ENCODE measurements at places on chromosomes 11 and 22.

- DNase-seq, result no peak
Observed at GRCh38 chr11:131278472-131278871, 91.9 kb upstream of the NTM start.

- no peak for DNase-seq
Observed at GRCh38 chr22:46088541-46089311, 61.6 kb upstream of the PPARA start.

DNA sequence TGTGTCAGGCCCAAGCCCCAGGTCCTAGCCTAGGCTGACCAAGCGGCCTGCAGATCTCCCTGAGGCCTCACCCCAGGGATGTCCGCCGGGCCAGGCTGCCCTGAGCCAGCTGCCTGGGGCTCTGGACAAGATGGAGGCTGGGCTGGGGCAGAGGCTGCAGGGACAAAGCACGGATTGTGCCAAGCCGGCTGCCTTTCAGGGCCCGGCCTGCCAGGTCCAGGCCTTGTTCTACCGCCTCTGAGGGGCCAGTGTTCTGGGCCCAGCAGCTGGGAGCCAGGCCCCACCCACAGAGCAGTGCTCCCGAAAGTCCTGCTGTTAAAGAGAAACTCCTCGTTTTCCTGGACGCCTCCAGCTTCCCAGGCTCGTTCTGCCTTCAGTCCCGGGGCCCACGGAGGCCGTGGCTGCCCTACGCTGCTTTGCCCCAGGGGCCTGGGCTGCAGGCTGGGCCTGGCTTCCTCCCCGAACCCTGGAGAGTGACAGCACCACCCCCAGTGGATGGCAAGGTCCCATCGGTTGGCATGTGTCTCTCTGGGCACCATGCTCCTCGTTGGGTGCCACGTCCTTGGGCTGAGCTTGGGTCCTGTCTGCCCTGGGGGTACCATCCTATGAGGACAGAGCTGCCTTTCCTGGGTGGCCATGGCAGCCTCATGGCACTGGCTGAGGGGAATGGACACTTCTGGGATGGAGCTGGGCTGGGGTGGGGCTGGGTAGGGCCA, 7.6 kb downstream of the BRSK2 start:
- DNase-seq, result no peak

DNA sequence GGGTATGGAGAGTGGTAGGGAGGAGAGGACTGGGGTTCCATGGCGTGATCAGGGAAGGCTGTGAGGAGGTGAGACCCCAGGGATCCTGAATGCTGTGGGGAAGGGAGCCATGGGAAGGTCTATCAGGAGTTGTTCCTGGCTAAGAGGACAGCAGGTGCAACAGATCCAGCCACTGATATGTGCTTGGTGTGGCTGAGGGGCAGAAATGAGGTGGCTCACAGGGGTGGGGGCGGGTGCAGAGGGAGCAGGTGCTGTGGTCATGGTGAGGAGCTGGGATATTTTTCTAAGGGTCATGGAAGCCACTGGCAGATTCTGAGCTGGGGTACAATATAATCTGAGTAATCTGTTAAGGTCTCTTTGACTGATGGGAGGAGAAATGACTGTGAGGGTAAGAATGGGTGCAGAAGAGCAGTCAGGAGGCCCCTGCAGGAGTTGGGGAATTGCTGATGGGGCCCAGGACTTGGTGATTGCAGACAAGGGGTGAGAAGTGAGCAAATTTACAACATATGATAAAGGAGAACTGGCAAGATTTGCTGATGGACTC, 31.3 kb upstream of the DMC1 start:
- DNase-seq, result no peak

GRCh38 chr11:9972989-9973388, 309.1 kb downstream of the SWAP70 start:
- DNase-seq, result peak; percentile 72

DNA sequence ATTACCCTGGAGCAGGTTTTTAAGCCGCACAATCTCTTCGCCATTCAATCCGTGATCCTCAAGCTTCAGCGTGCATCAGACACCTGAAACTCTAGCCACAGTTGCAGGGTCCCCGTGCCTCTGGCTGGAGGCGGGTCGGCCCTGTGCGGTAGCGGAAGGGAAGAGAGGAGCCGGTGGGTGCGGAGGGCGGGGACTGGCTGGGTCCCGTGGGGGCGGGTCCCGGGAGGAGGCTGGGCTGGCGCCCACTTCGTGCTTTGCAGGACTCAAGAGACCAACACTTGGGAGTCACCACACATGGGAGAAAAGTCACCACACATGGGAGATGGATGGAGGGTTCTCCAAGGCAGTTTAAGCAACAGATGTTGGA, 772 bp downstream of the C22orf15 start:
- DNase-seq, result no peak

DNA sequence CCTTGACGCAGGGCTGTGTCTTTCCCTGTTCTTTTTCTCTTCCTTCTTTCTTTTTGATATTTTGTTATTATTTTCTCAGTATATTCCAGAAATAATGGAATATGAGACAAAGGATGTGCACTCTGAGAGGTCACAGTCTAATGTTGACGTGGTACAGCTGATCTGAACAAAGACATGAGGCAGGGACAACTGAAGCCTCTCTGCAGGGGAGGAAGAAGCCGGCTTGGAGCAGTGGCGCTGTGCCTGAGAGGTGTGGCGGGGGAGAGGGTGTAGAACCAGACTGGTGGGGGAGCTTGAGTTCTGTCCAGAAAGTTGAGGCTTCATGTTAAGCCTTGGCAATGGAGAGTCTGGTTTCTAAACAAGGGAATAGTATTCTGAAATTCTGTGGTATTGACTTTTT, 34.7 kb downstream of the ADAMTS15 start:
- DNase-seq, result no peak

DNA sequence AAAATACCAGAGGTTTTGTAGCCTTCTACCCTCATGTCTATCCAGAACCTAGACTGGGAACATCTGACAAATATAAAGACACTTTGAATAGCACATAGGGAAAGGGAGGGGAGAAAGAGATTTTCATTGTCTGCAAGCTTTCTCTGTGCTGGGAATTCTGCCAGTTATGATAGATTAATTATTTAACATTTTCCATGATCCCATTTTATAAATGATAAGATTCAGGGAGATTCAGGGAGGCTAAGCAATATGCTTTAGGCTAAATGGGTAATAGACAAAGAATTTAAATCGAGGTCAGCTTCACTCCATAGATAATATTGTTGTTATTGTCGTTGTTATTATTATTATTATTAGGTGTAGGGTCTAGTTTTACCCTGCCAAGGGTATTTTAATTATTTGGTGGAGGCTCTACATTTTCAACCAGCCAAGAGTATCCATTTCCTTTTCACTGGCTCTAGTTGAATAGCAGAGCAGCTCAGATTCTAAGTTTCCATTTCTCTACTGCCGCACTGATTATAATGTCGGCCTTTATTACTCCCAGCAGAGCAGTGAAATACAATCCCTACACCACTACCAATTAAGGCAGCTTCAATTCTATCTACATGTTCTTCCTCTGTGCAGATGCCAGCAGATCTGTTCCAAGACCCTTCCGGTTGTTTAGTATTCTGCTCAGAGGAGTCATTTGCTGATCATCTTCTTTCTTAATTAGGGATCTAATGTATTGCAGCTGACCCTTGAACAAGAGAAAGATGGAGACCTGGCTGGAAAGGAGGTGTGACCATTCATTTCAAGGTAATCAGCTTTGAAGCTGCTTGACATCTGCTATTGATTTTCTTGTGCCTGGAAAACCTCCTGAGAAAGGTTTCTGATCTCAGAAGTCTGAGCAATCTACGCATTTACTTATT, 23.8 kb upstream of the SYN3 start:
- DNase-seq, result no peak

GRCh38 chr11:76824980-76825725, 35.6 kb upstream of the ACER3 start:
- DNase-seq, result no peak

DNA sequence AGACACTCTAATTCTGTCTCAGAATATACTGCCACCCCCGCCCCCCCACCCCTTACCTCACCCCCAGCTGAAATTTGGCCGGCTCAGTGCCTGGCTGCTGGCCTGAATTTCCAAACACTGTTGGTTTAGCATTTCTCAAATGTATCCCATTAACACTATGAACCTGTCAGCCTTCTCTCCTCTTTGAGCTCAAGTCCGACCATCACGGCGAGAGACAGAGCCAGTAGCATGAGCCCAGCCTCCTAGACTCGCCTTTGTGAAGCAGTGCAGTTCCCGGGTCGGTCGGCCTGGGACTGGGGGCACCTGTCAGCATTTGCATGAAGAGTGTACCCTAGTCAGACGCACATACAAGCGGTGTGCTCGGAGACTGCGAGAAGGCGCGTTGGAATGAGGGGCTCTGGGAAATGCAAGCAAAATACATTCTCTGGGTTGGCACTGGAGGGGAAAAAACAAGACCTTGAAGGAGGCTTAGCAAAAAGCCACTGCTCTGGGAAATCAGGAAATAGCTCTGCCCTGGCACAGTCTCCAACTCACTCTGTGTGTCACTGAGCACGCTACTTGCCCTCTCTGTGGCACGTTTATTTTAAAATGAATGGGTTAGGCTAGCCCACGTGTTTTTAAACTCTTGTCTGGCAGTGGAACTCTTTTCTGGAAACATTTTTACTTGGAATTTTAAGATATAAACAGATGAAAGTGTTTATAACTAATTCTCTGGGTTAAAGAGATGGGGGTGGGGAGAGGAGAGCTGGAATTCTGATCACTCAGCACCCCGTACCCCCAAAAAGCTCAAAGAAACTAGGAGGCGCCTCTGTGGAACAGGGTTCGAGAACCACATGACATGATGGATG, 108.3 kb downstream of the TIMP3 start:
- DNase-seq, result no peak

DNA sequence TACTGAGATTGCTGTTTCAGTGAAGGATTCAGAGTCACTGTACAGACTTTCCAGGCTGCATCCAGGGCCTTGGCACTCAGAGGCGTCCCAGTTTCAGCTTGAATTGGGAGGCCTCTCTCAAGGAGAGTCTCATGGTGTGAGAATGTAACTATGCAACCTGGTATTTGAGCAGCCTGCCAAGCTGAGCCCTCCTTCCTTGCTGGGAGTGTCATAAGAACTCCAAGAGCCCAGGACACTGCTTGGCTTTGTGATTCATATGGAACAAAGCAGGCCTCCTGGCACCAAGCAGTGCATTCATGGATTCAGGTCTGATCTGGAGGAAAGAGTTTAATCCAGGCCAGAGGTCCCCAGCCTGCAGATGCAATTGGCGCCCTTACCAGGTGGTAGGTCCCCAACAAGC, 171.7 kb downstream of the DBX1 start:
- no peak for DNase-seq

DNA sequence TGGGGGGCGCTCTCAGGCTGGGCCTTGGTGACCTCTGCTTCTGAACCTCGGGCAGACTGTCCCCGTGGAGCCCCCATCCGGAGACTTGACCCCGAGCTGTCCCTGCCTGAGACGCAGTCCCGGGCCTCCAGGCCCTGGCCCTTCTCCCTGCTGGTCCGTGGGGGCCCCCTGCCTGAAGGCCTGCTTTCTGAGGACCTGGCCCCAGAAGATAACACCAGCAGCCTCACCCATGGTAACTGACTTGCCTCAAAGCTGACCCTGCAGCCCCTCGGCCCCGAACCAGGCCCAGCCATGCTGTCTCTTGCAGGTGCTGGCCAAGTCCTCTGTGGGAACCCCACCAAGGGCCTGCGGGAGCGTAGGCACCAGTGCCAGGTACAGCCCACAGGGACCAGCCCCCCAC, 8.9 kb downstream of the LMNTD2 start:
- no peak for DNase-seq

DNA sequence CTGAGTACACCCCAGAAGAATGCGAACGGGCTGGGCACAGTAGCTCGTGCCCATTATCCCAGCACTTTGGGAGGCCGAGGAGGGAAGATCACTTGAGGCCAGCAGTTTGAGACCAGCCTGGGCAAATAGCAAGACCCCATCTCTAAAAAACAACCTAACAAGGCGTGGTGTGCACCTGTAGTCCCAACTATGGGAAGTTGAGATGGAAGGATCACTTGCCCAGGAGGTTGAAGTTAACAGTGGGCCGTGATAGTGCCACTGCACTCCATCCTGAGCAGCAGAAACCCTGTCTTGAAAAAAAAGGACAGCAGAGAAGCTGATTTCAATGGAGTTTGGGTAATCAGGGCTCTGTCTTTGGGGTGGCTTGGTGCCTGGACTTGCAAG, 3.3 kb downstream of the RPLP2 start:
- no peak for DNase-seq

GRCh38 chr11:19422276-19422675, 181.5 kb upstream of the E2F8 start:
- DNase-seq, result no peak

DNA sequence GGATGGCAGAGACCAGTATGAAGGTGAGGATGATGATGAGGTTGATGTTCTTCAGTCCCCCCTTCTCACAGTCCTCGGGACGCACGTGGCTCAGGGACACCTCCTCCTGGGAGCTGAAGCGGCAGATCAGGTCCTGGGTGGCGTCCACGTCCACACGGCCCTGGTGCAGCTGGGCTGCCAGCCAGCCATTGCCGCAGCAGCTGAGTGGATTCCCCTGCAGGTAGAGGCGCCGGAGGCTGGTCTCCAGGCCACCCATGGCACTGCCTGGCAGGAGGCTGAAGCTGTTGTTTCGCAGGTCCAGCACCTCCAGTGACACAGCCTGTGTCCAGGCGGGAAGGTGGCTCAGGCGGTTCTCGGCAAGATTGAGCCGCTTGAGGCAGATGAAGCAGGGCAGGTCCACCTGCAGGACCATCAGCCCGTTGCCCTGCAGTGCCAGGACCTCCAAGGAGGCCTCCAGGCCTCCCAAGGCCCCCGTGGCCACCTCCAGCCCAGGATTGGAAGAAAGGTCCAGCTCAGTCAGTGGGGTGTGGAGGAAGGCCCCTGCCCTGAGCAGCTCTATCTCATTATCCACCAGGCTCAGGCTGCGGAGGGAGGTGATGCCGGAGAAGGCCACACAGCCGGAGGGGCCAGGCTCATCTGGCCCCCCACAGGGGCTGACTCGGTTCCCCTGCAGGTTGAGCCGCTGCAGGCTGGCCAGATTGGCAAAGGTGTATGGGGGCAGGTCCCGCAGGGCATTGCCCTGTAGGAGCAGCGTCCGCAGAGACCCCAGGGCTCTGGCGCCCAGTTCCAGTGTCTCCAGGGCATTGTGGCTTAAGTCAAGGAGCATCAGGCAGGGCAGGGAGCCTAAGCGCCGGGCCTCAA, 10.6 kb downstream of the LRRC32 start:
- no peak for DNase-seq

- DNase-seq, result no peak
Observed at GRCh38 chr11:79860336-79860735, 419.5 kb upstream of the TENM4 start.

DNA sequence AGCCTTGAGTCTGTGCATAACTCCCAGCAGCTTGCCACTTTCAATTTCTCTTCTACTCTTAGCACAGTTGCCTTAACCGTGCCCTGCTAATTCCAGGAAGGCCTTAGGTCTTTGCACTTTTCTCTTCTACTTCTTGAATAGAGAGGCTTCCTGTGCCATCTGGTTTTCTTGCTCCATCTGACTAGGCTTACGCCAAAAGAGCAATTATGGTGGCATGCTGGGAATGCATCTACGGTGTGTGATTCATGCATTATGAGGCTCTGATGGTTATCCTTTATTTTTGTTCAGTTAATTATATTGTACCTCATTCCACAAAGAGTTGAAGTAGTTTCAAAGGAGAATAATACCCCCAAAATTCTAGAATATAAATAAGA, 29.4 kb downstream of the SIK2 start:
- DNase-seq, result no peak

All from Kasumi-1 (cell line).